Globus pallidus (tissue), 1 donor: ENCODE measurements at places on chromosomes 4 and X.

- no peak for DNase-seq
Measured at GRCh38 chr4:181477591-181477990, 765.6 kb upstream of the TENM3 start.

DNA sequence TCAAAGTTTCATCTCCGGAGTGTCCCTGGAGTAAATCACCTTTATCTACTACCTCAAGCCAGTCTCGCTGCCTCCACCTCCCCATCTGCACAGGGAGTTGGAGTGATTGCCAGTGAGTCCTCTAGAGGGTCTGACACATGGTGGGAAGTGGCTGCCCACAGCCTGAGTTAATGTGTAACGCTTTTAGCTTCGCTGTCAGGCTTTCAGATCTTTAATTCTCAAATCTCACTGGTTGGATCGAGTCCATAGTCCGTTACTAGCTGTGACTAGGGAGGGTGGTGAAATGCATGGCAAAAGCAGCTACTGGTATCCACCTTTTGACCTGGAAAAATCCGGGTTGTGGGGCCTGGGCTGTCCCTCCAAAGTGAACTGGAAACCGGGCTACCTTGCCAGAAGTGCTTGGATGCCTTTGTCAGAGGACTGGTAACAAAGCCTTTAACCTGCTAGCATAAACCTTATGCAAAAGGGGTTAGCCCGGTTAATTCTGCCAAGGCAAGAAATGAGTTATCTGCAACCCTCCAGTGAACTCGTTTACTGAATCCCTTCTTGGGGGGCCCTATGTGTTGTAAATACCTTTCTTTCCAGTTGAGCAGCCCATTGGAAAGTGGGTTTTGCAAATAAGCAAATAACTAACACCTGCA lies 5.1 kb upstream of the WDR1 start:
- DNase-seq, result no peak

DNA sequence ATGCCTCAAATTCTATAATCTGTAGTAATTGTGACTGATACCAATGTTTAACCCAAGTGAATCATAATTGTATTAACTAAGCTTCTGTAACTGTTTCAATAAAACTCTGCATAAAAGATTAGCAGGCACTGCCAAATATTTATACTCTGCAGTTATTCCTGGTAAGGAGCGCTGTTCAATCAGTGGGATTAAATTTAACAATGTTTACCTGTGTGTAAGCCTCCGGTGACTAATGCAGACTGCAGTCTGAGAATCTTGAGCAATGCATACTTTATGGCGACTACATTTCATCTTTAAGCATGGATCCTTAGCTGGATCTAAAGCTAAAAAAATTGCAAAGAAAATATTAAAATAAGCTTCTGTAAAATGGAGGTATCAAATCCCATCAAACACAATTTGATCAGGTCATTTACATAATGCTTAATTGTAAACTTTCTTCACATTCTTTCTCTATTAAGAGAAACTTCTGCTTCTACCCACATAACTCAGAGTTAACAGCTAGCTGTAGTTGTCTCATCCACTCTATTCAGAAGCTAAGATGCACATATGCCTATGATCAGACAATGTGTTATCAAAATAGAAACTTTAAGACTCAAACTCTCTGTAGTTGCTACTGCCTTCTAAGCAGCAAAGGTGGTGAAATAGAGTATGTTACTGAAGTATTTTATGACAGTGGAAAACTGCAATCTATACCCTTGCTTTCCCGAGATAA lies 234.0 kb downstream of the SPOCK3 start:
- no peak for DNase-seq

DNA sequence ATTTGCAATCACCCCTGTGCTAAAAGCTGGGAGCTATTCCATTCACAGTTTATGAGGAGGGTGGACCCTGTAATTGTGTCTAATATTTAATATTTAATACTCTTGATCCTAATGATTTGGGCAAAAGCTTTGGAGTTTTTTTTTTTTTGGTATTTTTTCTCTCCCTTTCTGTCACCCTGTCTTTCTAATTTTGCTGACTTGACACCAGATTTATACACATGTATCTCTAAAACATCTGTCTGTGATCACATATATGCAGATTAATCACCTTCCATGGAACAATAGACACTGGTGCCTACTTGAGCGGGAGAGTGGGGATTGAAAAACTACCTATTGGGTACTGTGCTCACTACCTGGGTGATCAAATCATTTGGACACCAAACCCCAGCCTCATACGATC lies 18.7 kb upstream of the ANTXR2 start:
- DNase-seq, result no peak

GRCh38 chrX:2901367-2902036 lies 27.6 kb downstream of the ARSD start:
- no peak for DNase-seq

- no peak for DNase-seq
Measured at GRCh38 chr4:137267024-137267423, 265.3 kb downstream of the PCDH18 start.

DNA sequence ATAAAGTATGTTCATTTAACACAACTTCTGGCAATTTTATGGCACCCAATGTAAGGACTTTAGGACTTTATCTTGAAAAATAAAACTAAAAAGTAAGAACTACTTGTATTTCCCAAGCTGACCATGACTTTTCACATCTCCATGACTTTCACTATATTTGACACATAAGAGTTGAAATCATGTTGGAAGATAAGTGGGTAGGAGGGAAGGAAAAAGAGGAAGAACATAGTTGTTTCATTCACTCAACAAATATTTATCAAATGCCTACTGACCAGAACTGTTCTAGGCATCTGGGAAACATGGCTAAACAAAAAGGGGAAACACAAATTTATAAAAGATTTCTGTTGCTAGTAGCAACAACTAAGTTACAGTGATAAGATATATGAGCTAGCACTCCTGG lies 16.0 kb downstream of the SCLT1 start:
- DNase-seq, result no peak

GRCh38 chr4:100981447-100982204 lies 365.7 kb downstream of the PPP3CA start:
- DNase-seq, result peak; percentile 13

- DNase-seq, result no peak
Measured at GRCh38 chrX:46961097-46961496, 48.9 kb downstream of the JADE3 start.

DNA sequence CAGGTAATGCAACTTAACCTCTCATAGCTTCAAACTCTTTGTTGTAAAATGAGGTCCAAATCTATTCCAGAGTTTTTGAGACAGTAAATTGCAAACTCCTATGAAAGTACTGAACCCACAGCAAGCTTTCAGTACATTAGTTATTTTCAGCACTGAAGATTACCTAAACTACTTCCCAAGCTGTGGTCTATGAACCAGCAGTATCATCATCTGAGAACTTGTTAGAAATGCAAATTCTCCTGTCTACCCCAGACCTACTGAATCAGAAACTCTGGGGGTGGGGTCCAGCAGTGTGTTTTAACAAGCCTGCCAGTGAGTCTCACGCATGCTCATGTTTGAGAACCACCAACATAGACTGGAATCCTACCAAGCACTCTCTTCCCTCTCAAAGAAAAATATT lies 5.7 kb upstream of the CASP6 start:
- DNase-seq, result no peak

DNA sequence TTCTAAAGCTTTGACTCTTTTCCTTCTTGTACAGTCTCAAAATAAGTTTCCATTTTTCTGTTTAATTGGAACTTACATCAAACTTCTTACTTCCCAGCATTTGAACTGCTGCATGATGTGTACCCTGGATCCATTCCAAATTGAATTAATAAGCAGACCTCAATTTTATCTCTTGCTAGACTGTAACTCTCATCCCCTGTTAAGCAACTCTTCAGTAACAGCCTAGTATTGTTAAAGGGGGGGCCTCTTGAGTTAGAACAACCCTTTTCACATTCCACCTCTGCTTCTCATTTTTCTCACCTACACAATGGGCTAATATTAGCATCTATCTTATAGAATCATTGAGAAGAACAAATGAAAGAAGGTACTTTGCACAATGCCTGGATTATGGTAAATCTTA lies 169.4 kb downstream of the IL1RAPL1 start:
- no peak for DNase-seq

GRCh38 chr4:47195706-47196105 lies 164.3 kb downstream of the GABRB1 start:
- no peak for DNase-seq

DNA sequence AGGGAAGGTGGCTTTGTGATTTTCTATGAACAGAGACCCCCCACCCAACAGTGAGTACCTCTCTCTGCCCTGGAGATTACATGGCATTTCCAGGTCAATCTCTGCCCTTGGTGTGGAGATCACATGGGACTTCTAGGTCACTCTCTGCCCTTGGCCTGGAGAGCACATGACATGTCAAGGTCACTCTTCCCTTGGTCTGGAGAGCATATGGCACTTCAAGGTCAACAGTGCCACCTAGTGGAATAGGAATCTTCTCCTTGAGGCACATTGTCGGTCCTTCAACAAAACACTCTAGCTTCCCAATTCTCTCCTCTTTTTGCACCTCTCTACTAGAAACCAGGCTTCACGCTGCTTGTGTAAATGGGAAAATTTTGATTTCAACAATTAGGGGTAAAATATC lies 66.2 kb upstream of the TACR3 start:
- peak; percentile 13 for DNase-seq

DNA sequence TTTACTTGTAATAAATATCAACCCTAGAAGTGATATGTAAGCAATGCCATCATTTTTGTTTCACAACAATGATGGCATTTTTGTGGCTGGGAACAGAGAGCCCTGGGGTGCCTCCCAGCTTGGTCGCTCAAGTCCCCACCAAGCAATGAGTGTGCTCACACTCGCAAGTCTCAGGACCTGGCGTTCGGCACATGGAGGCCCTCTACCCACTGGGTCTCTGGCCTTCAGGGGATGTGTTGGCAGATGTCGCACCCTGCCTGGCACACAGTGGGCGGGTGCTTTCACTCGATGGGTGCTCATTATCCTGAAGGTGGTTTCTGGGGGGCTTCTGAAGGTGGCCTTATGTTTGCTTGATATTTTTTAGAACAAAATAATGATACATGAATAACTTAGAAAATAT lies 74.7 kb upstream of the STS start:
- no peak for DNase-seq
